ENCODE measurements at places on chromosomes 6 and 20.

DNA sequence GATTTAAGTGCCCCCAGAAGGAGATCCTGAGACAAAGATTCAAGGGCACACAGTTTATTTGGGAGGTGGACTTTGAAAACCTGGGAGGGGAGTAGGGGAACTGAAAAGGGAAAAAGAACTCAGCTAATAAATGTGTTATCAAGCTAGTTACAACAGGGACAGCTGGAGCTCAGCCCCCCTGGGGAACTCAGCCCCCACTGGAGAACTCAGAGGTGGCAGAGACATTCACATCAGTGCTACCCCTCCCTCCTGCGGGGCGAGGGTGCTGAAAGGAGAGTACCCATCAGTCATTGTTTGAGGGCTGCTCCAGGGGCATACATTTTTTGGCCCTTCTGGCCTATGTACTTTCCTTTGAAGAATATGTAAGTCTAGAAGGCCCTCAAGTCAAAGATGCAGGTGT, 101.4 kb downstream of the LRFN2 start:
- DNase-seq = no peak

- DNase-seq = no peak
These were observed 246.8 kb downstream of the QKI start for GRCh38 chr6:163661272-163661671.

DNA sequence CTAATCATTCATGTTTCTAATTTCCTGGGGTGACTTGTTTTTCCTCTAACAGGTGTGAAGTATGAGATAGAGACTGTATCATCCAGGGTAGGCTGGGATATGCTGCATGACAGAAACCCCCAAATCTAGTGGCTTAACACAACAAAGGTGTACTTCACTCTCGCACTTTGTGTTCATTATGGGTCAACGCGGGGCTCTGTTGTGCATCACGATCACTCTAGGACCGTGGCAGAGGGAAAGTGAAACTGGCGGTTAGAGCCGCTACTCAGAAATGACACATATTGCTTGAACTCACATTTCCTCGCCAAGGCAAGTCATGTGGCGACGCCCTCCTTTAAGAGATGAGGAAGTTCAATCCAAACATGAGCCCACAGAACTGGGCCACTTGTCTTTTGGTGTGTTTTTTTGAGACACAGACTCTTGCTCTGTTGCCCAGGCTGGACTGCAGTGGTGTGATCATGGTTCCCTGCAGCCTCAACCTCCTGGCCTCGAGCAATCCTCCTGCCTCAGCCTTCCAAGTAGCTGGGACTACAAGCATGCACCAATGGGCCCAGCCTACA, 41.3 kb downstream of the PCNA start:
- peak; percentile 70 for DNase-seq

GRCh38 chr6:152952045-152952444, 30.8 kb downstream of the FBXO5 start:
- DNase-seq = no peak

GRCh38 chr6:30487926-30488325, 1.4 kb upstream of the HLA-E start:
- DNase-seq = no peak

- no peak for DNase-seq
These were observed 26.8 kb upstream of the MMP24 start for GRCh38 chr20:35199740-35200139.

DNA sequence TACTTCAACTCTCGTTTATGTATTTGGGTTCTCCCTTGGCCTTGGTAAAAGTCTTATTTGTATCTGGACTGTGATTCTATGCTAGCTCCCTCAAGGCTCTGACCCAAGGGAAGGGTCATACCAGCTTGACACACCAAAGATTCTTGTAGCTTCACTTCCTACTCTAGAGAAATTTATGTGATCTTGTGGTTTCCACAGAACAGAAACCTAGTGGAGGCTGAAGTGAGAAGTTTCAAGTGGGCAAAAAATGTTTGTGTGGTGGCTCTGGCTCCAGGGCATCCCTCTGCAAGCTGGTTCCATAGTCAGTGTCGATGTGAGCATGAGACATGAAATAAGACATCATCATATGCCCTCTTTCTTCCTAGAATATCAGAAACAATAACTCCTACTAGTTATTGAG, 48.1 kb upstream of the TNFRSF21 start:
- no peak for DNase-seq

DNA sequence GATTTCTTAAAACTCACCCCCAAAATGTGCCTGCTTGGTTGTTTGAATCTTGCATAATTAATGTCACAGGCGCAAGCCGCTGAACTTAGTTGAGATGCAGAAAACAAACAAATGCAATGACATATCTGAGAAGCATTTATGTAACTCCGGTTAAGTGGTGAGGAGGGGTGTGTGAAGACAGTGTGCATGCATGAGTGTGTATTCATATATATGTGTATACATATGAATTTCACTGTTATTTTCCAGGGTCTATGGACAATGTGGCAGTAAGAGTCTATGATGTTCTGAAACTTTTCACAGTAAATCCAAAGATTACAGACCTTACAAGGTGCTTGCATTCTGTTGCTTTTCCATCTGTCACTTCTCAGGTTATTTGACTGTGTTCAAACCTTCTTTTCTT, 103.0 kb downstream of the ZNF217 start:
- DNase-seq = no peak

GRCh38 chr6:26158581-26159356, 71.5 kb downstream of the HFE start:
- no peak for DNase-seq

GRCh38 chr6:75150685-75151412, 55.0 kb downstream of the COL12A1 start:
- DNase-seq = no peak

- no peak for DNase-seq
These were observed 57.1 kb upstream of the GATA5 start for GRCh38 chr20:62532921-62533320.

DNA sequence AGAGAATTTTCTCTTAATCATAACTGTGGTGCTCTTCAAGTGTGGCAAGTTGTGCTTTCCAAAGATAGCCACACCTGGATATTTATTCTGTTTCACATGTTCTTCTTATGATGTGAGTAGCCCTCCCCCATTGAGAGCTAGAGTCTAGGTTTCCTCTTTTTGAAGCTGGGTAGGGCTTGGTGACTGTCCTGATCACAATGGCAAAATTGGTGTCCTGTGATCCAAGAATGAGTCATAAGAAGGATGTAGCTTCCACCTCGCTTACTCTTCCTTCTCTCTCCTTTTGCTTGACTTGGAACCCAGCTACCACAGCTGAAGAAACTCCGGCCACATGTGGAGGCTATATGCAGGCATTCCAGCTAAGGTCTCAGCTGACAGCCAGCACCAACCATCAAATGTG, 7.4 kb upstream of the IGF2R start:
- no peak for DNase-seq

- no peak for DNase-seq
These were observed 1.9 kb downstream of the ACTL10 start for GRCh38 chr20:33668466-33669155.

DNA sequence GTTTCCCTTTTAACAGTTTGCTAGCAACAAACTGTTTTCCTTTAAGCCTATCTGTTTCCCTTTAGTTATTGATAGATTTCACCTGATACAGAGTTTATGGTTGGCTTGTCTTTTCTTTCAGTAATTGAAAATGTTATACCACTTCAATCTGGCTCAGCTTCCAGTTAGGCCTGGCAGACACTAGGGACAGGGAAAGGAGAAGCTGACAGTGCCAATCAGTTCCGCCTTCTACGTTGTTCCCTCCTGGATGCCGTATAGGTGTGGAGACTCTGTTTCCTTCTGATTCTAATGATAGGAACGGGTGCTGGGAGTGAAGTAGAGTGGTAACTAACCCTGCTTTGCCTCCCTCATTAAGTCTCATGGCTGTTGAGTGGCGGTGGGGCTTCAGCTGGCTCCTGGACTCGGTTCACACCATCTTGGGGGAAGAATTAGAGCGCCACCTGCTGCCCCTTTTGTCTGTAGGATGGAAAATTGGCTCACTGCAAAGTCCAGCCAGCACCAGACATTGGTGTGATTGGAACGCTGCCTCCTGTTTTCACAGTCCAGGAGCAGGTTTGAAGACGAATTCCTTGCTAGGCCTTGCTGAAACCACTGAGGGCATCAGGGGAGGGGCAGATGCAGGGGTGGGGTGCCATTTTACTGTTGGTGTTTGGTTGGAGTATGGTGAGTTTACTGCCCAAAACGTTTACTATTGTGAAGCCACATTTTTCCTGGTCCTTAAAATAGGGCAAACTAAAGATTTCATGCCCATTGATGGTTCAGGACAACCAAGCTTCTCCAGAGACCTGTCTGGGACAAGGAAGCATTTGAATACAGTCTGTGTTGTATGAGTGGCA, 1729.5 kb downstream of the GRIK2 start:
- no peak for DNase-seq

DNA sequence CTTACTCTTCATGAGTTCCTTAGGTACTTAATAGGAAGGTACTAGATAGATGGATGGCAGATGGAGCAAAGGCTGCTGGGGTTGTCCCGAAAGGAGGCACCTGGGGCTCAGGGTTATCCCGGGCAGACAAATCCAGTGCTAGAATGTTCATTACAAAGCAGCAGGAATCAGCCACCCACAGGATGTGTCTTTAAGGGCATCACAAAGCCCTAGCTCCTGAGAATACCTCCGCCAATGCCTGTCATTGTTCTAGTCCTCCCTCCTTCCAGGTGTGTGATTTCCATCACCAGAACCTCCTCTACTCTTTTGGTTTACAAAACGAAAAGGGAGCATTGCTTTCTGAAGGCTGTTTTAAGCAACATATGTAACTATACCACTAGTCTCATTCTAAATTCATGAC, 138.1 kb downstream of the KIF6 start:
- DNase-seq = no peak

DNA sequence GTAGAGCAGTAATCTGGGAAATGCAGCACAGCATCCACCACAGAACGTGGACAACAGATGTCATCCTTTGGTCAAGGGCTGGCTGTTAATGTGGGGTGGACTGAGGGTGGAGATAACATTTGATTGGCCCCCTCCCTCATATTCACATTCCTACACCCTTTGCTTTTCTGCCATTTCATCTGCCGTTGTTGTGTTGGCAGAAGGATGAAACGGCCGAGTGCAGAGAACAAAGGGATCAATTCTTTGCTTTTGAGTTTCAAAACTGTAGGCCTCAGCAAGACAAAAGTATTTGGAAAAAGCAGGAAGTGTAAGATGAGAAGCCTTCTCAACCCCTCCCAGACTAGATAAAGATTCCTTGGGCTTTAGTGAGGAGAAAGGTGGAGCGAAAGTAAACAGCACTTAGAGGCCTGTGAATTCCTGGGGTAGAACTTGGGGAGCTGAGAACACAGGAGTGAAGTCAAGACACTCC, 74.2 kb upstream of the PHIP start:
- DNase-seq = no peak

- no peak for DNase-seq
These were observed 984.5 kb downstream of the HACE1 start for GRCh38 chr6:103875221-103875620.

DNA sequence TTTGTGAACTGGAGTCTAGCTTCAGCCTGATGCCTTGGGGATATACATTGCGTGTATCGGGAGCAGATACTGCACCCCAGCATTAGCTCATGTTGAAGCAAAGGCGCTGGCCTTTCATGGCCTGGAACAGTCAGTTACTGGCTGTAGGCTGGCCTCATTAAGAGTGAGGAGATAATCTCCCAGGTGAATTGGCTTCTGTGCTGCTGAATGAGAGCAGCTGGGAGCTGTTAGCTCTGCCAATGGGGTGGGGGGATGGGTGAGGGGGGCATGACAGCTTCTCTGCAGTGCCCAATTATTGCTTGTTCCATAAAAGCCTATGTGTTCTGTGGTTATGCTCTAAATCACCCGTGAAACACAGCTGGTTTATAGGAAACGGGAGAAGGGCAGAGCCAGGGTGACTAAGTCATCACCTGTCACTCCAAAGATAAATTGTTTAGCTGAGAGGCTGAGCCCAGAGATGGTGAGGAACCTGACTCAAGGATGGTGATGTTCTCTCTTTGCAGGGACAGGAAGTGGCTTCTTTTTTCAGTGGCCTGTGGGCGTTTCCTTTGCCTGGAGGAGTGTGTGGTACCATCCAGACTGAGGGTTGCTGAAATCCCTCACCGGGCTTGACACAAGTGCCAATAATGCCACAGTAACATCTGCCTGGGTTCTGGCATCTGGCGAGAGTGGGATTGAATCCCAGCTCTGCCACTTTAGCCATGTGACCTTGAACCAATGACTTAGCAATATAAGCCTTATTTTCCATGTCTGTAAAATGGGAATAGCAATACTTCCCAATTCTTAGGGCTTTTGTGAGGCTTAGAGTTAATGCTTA, 170.8 kb downstream of the BCAS1 start:
- DNase-seq = peak; percentile 60

- DNase-seq = peak; percentile 94
These were observed 6.7 kb upstream of the KCNK15 start for GRCh38 chr20:44738813-44739477.

DNA sequence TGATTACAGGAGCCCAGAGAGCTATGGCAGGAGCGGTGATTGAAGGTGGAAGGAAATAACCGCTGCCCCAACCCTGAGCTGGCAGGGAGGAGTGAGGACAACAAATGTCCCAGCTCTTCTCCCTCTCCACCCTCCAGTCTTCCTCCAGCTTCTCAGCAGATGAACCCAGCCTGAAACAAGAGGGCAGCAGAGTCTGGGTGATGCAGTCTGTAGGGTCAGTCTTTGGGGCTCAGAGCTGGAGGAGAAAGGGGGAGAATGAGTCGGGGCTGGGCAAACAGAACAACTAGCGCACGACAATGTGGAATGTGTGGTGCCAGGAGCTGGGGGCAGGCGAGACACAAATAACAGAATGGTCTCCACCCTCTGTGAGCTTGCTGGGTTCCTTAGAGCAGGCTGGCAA, 4.5 kb upstream of the GUCA1A start:
- no peak for DNase-seq

- DNase-seq = no peak
These were observed 23.6 kb downstream of the BNIP5 start for GRCh38 chr6:36312854-36313648.

- no peak for DNase-seq
These were observed 80.9 kb downstream of the DLL1 start for GRCh38 chr6:170210026-170210390.

DNA sequence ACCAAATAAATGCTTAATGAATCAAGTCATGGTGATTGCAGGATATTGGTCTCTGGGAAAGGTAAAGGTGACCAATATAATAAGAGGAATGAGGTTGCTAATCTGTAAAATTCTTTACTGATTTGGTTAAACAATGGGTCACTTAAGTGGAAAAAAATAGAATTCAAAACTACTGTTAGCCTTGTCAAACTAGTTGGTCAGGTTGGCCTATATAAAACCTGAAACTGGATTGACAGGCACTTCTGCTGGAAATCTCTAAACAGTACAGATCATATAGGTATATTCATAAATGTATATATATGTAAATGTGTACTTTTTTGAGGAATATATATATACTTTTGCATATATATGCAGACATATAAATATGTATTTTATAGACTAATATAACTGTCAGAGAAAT, 19.7 kb downstream of the PLCB4 start:
- DNase-seq = no peak

DNA sequence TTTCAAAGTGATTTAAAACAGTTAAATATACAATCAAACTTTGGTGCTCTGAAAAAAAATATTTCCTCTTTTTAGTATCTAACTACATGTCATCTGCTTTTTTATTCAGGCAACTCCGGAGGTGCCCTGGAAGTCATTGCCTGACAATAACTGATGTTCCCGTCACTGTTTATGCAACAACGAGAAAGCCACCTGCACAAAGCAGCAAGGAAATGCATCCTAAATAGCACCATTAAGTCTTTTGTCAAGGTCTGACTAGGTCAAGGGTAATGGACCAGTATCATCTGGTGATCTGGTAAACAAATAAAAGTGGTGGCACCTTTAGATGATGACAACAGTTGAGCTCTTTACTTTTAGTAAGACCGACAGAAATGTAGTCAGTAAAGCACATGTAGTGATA, 13.2 kb downstream of the FAM229B start:
- DNase-seq = no peak

- no peak for DNase-seq
These were observed 59.4 kb downstream of the TRIM27 start for GRCh38 chr6:28864326-28864923.

Measured in A549 (cell line).